ENCODE measurements at places on chromosomes 6 and 20. TPM values are rescaled to one million over a fixed set of nuclear protein-coding genes. Genes with fewer than 3 reads are reported as not detected.

- DNase-seq = no peak
Observed at GRCh38 chr6:18829272-18829870, 442.2 kb downstream of the RNF144B start.

The WFDC6 gene
- not detected for total RNA-seq

GRCh38 chr6:38555606-38556005 lies 84.1 kb downstream of the BTBD9 start:
- DNase-seq = no peak

- no peak for DNase-seq
Observed at GRCh38 chr6:85193339-85193738, 256.5 kb upstream of the NT5E start.

GRCh38 chr6:111837007-111837406 lies 36.2 kb downstream of the FYN start:
- DNase-seq = no peak

- DNase-seq = no peak
Observed at GRCh38 chr20:13936781-13937576, 53.4 kb downstream of the SEL1L2 start.

DNA sequence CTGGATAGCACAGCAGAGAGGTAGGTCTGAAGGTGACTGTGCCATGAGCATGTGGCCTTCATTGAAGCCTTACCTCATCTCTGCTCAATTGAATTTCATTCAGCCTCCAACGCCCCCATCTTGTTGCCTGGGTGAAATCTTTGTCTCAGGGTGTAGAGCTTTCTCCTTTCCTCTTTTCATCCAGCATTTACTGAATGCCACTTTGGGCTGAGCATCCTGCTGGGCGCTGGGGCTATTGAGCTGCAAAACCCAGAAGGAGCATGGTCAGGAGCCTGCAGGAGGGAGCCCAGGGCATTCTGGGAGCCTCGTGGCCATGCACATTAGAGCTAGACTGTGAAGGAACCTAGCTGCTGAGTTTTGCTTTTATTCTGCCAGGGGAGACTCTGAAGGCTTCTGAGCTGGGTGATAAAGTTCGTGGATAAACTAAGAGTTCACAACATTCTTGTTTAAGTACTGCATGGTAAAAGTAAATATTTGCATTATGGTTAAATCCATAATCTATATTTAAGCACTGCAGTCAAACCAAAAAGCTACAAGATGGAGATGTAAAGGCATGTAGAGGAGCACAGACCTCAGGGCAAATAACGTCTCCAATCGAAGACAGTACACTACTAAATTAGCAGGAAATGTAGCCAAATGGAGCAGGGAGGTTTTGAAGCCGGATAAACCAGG lies 13.2 kb upstream of the ASXL1 start:
- DNase-seq = no peak

DNA sequence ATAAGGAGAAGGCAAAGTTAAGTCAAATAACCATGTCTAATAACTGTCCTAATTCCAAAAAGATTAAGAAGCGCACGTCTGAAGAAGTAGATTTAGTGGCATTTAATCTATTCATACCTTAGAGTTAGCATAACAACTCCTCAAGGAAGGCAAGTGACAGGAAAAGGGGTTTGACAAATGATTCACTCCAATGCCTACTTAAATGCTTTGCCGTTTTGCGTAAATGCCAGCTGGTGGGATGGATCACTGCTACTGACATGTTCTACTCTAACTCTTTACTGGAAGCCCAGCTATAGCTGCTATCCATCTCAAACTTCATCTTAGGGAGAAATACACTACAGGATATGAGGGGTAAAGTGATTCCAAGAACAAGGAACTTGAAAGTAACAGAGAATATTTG lies 347.3 kb upstream of the RUNX2 start:
- DNase-seq = no peak

- no peak for DNase-seq
Observed at GRCh38 chr20:43397147-43397546, 60.5 kb upstream of the SRSF6 start.

The SOX12 gene
- total RNA-seq = 7.9 TPM

The FAM217A gene
- total RNA-seq = not detected

The MEA1 gene
- 122 TPM for total RNA-seq

DNA sequence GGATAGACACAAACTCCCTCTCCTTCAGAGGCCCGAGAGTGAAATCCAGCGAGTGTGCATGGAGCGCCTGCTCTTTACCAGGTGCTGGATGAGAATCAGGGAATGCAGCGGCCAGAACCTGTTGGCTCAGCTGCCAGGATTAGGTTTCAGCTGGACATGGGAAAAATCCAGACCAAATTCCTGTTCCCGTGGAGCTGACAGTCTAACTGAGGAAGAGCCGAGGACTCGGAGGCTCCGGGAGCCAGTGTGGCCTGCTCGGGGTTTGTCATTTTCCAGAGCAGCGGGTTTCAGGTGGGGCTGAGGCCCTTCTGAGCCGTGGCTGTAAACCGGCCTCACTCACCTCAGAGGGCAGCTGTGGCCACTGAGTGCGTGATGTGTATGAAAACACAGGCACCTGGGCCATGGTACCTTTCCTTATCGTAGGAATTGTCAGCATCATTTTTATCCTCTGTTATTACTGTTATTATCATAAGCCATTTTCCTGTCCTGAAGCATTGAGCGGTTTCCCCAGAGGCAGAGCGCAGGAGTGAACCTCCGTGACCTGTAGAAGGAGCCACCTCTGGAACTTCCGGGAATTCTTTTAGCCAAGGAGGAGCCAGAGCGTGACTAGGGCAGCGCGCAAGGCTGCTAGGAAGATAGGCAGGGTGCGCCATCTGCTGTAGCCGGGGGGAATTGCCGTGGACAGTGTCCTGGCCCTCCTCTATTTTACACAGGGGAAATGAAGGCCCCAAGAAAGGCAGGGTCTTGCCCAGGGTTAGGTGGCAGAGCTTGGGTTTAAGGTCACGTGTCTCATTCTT lies 27.3 kb downstream of the PKIG start:
- peak; percentile 73 for DNase-seq

The TRIM15 gene
- not detected for total RNA-seq

- DNase-seq = no peak
Observed at GRCh38 chr6:136611133-136611532, 60.9 kb upstream of the MAP7 start.

DNA sequence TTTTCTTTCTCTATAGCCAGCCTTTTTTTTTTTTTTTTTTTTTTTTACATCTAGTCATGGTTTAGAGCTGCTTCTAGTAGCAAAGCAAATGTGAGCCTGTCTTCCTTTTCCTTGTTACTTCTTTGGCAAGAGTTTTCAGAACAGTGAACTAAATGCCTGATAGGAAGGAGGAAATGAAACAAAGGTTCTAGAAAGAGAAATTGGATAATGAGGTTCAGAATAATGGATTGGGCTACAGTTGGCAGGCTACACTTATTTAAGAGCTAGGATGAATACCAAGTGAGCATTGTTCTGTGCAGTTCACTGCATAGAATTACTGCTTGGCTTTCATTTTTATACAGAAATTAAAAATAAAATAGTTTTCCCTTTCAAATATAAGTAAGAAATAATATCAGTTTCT lies 78.6 kb downstream of the HIVEP1 start:
- DNase-seq = no peak

DNA sequence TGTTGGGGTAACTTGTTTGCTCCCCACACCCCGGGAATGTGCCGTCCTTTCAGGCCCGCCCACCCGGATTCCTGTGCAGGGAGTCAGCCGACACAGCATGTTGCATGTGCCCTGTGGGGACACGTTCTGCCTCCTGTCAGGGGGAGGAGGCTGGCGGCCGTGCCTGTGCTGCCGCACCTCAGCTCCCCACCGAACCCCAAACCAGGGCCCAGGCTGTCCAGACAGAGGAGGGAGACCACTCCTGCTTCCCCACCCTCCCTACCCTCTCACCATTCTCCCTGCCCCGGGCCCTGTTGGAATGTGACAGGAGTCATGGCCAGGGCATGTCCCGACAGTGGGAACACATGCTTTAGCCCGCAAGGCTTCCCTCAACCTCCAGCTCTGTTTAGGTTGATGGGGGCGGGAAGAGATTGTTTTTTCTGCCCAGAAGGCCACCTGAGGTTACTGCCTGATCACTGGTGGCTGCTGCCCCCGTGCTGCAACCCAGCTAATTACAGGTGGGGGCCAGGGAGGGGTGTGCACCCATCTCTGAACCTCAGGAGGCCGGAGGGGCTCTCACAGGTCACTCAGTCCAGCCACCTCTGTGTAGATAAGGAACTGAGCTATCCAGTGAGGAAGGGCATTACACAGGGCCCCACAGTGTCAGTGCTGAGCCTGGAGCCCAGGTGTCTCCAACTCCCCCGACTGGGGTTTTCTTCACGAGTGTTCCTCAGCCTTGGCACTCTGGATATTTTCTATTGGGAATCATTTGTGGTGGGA lies 13.6 kb downstream of the LRRC73 start:
- no peak for DNase-seq

GRCh38 chr6:158191761-158192160 lies 23.6 kb downstream of the GTF2H5 start:
- DNase-seq = no peak

The CPXM1 gene
- 39.6 TPM for total RNA-seq

DNA sequence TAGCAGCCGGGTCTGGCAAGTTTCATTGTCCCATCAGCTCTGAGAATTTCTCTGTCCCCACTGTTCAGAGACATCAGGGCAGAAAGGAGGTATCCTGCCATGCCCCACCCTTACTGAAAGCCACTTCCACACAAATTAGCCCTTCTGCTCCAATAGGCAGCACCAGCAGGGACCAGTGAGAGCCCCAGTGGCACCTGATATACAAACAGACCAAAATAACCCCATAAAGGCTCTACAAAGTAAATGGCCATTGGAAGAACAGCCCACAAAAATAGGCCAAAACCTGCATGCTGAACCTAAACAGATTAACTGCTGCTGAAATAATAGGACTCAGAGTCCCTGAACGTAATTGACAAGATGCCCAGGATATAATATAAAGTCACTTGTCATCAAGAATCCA lies 199.9 kb downstream of the TMEM200A start:
- DNase-seq = no peak

The CENPW gene
- total RNA-seq = 29.0 TPM

DNA sequence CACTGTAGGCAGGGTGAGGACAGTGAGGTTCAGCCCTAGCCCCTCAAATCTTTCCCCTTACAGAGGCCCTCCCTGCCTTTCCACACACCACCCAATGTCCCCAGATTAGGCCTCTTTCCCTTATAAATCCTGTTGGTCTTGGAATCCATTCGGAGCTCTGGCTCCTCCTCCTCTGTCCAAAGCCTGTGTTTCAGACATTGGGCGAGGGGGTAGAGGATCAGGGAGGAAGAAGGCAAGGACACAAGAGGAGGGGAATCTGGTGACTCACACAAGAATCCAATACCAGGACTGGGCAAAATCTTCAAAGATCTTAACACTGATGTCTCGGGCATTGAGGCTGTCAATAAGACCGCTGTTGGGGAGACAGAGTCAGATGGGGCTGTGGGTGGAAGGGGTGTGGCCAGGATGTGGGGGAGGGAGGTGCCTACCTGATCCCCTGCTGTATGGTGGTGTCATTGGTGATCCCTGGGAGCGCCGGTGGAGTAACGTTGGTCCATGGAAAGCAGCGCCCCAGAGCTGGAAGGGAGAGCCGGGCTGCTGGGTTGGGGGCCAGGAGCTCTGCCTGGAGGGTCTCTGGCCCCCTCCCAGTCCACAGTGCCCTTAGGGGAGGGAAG lies 7.6 kb downstream of the SLC44A4 start:
- no peak for DNase-seq

The GMPR gene
- 1.2 TPM for total RNA-seq

DNA sequence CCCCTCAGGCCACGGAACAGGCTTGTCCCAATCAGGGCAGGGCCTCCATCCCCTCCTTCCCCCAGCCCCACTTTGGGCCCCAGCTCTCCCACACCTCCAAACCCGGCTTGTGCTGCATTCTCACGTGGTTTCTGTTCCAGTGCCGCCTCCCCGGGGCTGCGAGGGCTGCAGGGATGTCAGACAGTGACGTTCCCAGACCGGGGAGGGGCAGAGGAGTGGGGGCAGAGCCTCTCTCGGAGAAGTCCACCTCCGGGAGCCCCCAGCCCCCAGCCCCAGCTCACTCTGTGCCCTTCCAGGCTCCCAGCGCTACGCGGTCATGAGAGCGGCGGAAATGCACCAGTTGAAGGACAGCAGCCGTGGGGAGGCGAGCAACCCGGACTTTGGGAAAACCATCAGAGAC lies 18.5 kb downstream of the SLCO4A1 start:
- no peak for DNase-seq

DNA sequence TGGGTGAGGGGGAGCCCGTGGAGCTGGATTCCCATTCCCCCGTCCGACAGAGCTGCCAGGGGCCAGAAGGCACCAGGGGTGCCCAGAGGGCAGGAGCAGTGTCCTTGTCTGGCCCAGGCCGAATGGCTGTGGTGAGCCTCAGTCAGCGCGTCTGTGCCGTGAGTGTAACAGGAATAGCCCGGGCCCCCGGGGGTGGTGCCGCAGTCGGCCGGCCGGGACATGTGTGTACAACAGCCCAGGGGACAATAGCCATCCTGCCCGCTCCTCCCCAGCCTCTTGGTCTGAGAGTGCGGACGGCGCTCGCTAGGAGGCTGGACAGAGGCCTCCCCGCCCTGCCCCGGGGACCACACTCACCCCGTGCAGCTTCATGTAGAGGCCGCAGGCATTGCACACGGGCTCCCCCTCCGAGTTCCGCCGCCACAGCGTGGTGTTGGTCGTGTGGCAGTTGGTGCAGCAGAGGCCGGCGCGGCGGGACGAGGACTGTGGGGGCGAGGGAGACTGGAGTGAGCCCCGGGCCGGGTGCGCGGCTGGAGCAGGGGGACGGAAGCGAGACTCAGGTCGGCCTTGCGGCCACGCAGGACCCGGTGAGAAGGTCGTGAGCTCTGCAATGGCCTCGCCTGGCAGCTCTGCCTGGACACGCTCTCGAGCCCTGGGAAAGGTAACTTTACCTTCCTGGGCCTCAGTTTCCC lies 9.6 kb downstream of the GATA5 start:
- no peak for DNase-seq

DNA sequence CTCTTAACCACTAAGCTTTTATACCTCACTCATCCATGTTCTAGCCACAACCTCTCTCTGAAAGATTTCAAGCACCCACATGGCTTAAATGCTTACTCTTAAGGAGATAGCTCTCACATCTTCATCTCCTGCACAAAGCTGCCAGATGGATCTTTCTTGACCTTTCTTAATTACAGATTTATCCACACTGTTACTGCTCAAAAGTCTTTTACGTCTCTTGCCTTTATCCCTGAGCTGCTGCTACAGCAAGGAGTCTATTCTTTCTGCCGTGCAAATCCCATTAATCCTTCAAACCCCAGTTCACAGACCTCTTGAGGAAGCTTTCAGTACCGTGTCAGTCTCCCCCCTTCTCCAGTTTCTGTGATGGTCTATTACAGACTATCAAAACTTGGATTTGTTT lies 54.6 kb downstream of the B4GALT5 start:
- no peak for DNase-seq

DNA sequence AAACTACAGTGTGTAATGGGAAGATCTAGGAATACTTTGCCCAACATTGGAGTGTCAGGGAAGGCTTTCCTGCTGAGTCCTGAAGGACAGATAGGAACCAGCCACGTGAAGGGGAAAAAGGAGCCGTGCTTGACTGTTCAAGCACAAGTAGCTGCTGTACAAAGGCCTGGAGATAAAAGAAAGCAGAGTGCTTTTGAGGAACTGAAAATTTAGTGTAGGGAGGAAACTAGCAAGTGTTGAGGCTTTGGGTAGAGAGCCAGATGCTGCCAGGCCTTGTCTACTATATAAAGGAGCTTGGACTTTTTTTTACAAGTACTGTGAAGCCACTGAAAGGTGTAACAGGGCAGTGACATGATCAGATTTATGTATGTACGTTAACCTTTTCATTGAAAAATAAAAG lies 39.0 kb downstream of the DSE start:
- no peak for DNase-seq

All from epithelial cell of proximal tubule (primary cell).